ENCODE measurements at places on chromosomes 6 and 20.

- no peak for DNase-seq
These were observed 61.7 kb downstream of the STK35 start for GRCh38 chr20:2163312-2163711.

- no peak for DNase-seq
These were observed 190.3 kb upstream of the SLC24A3 start for GRCh38 chr20:19022118-19022575.

GRCh38 chr20:57596358-57596757 is 23.9 kb downstream of the ZBP1 start:
- DNase-seq = no peak

DNA sequence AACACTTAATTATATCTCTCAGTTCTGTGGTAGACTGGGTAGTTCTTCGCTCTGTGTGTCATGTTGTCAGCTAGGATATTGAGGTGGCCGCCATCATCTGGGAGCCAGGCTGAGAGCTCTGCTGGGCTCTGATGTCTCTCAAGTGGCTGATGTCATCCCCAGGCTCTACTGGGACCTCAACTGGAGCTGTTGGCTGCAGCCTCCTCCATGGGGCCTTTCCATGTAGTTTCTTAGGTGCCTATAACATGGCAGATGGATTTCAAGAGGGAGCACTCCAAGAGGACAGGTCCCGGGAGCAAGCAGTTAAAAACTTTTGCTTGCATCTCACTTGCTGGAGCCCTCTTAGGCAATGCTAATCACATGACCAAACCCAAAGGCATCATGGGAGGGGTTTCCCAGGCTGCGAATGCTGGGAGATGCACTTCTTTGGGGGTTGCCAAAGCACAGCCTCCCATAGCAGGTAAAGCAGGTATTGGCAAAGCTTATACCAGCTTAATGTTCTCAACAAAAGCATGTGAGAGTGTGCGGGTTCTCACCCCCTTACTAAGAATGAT is 129.8 kb downstream of the TMEM242 start:
- no peak for DNase-seq

DNA sequence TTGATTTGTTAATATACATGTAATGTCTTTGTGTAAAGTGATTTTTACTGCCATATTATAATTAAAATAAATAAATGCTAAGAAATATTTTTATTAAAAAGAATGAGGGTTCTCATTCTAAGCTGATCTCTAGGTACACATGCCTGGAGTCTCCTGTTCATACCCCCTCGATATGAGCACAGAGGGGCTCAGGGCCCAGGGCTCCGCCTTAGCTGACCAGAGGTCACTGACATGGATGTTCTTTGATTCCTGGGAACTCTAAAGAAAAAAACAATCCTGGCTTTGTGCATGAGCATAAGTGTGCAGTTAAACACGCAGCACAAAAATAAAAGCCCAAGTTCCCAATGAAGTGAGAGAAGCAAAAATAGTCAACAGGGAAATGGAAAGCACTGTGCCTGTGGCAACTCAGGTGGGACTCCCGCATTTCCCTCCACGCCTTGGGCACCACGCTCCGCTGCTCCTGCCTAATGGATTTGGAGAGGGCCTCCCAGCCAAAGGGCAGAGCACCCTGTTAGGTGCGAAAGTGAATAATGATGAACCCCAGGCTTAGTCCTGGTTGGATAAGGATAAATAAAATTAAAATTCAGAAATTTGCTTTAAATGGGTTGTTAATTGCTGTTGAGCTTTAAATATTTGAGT is 33.3 kb upstream of the QKI start:
- DNase-seq = no peak

DNA sequence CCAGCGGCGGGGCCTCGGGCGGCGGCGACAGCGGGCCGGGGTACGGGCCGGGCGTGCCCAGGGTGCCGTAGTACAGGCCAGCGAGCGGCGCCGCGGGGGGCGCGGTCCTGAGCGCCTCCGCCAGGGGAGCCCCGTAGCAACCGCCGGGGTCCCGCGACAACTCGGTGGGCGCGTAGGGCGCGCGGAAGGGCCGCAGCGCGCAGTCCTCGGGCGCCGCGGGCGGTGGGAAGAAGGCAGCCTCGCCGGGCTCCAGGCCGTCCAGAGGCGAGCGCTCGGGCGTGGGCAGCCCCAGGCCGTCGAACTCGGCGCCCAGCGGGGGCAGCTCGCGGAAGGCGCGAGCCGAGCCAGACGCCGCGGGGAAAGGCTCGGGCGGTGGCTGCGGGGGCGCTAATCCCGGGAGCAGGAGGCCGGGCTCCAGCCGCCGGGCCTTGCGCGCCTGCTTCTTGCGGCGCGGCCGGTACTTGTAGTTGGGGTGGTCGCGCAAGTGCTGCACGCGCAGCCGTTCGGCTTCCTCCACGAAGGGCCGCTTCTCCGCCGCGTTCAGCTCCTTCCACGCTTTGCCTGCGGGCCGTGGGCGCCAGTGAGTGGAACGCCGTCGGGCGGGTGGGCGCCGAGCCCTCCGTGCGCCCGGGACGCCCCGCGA is 916 bp downstream of the SOX18 start:
- no peak for DNase-seq

DNA sequence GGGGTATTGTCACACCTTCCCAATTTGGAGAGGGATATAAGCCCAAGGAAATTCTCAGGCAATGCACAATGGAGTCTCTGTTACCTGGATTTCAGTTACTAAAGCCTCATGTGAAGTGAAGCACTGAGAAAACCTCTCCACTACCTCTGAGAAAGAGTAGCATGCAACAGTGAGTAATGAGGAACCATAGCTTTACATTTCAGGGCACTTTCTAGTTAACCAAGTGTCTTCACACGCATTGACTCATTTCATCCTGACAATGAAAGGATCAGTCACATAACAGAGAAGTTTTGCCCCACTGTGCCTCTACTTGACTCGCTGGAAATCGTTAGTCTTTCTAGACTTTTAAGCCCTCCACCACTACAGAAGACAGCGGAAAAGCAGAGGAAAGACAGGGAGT is 86.2 kb upstream of the ARID1B start:
- peak; percentile 39 for DNase-seq

DNA sequence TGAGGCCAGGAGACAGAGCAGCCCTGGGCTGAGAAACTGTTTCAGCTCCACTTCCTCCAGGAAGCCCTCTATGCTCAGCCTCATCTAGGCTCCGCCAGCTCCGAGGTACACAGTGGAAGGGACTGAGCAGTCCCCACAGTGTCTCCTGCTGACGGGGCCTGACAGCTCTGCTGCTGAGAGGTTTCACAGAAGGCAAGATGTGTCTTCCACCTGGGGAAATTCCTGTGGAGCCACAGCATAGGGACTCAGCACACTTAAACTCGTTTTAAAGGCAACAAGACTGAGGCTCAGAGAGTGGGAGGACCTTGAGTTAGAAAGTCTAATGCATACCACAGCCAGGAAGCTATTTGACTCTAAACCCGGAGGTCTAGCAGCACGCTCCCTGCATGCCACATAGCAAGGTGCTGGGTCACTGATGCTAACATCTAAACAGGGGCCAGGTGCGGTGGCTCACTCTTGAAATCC is 6.8 kb downstream of the ADA start:
- DNase-seq = no peak

Measured in GM18507 (cell line).